CD4-positive, alpha-beta T cell treated with Interleukin-17A for 4 hours (primary cell): ENCODE measurements at places on chromosomes 12 and 14.
A peak's percentile ranks its signal among the peaks of the same experiment; 100 is the strongest.

DNA sequence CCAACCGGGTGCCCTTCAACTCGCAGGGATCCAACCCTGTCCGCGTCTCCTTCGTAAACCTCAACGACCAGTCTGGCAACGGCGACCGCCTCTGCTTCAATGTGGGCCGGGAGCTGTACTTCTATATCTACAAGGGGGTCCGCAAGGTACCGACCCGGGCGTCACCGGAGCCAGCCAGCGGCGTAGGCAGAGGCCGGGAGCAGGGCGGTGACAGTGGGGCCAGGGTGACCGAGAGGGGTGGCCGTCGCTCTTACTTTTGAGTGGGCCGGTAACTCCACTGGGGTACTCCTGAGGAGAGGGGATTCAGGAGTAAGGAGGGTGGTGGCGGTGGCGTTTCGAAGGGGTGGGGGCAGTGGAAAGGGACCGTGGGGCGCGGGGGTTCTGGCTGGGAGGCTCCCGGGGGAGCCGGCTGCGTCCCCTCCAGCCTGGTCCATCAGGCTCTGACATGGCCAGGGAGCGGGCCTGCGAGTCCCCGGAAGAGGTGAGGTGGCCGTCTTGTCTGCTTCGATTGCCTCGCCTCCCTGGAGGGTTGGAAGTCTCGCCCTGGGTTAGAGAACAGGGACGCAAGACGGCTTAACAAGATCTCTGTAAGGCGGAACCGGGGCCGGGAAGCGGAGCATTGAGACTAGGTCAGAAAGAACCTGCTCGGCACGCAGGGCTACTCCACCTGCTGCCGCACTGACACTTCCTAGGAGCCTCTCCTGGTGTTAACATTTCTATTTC lies 491 bp downstream of the WDR20 start:
- DNase-seq, result peak; percentile 44

DNA sequence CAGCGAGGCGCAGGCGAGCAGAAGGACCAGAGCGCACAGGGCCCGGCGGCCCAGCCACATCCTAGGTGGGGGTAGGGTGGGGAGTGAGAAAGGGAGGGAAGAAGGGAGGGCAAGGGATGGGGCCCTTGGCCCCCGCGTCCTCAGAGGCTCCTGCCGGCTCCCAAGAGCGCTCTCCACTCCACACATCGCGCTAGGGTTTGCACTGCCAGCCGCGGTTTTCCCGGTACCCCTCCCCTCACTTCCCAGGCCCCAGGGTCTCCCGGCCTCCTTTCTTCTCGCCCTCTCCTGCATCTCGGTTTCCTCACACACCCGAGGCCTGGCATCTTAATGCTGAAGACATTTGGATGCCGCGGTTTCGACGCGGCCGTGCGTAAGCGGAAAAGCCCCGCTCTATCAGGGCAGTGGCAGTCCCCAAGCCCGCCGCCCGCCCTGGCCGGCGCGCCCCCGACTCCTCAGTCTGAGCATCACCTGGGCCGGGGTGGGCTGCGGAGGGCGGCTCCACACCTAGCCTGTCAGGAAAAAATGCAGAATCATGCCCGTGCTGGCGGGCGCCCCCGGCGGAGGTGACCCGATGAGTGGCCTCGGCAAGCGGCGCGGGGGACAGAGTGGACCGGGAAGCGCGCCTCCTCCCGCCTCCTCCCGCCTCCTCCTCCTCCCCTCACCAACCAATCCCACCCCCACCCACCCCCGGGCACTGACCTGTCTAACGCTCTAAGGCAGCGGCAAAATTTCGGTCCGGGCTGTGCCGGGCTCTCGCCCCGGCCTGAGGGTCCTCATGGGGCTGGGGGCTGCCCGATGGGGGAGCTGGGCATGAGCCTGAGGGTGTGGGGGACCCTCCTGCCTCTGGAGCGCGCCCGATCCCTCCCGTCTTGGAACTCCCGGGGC lies 686 bp downstream of the B4GALNT1 start:
- peak; percentile 25 for DNase-seq

DNA sequence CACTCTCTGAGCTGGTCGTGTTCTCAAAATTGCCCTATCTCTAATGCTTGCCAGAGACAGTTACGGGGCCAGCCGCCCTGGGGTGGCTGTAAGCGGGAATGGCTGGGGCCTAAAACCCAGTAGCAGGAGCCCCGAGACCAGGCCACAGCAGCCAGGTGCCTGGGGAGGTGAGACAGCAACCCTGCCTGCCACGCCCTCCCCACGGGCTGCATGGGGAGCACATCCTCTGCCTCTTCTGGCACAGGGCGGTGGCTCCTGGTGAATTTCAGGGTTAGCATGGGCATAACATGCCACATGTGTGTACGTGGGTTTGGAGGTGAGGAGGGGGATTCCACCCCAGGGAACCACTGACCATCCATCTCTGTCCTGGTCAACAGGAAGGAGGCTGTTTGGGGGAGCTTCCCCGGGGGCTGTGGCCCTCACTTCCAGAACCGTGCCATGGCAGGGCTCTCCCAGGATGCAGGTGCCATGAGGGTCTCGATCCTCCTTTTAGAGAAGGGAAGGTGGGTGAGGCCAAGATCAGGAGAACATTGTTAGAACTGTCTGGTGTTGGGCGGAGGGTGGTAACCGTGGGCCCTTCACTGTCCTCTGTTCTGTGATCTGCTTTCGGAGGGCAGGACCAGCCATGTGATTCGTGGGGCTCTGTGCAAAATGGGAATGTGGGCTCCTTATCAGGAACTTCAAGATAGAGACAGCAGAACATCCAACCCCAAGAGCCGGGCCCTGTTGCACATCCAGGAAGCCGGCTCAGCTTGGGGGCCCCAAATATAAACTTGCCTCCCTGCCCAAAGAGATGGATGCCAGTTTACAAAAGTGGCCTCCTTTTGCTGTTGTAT lies 312.2 kb upstream of the DIO3 start:
- no peak for DNase-seq

DNA sequence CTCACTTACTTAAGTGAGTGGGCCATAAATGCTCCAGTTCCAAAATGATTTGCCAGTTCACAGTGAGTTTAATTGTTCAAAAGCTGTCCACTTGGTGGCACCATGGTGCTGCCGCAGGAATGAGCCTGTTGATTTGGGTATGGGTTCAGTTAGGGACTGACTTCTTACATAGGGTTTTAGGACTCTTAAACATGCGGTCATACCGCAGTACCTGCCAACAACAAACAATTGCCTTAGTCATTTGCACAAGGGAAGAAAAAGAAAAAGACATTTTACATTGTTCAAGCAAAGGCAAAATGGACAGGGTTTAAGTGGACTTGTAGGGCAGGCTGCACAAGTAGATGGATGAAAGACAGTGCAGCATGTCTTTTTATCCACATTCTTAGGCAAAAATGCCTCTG lies 80.0 kb upstream of the DBX2 start:
- DNase-seq, result peak; percentile 21

DNA sequence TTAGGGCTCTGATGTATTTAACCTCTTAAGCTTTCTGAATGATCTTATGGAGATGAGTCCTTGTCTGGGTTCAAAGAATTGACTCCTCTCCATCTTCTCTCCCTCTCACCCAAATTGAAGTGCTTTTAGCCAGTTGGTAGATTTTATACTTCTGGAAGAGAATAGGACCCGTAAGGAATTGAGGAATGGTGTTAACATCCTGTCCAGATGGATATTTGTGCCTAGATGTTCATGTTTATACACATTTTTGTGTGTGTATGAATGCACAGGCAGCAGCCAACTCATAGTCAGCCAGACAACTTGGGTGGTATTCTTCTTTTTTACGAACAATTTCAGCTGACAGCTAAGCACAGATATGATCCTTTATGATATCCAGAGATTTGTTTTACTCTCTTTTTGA lies 449.6 kb upstream of the RGS6 start:
- DNase-seq, result no peak

- DNase-seq, result no peak
Measured at GRCh38 chr12:100858656-100859055, 64.1 kb downstream of the ANO4 start.

DNA sequence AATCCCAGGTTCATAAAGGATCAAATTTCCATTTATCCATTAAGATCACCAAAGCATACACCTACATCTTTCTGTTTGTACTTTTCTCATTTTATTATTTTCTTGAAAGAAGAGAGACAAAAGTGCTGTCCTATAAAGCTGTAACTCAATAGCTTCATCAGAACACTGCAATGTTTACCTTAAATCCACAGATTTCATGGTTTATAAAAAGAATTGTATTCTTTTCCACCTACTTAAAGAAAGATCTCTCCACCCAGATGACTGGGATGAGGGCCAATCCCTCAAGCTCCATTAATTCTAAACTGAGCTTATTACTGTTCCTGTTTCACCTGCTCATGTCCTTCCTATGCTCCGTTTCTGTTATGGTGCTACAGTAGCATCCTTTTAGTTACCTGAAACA lies 470.6 kb downstream of the BCAT1 start:
- no peak for DNase-seq

GRCh38 chr12:3553681-3554370 lies 62.8 kb downstream of the PRMT8 start:
- no peak for DNase-seq
